ENCODE measurements at places on chromosomes 1 and 21.
A peak's percentile ranks its signal among the peaks of the same experiment; 100 is the strongest.

DNA sequence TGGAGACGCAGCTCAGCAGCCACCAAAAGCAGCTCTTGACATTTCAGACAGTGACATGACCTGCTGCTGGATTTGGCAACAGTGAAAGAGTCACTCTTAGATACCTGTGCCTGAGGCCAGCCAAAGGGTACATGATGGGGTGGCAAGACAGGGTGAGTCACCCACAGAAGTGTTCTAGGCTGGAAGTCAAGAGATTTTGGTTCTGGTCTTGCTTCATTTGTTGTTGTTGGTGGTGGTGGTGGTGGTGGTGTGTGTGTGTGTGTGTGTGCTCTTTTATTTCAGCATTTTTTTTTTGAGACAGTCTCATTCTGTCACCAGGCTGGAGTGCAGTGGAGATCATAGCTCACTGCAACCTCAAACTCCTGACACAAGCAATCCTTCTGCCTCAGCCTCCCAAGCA, 25.8 kb downstream of the SHISAL2A start:
- no peak for DNase-seq

DNA sequence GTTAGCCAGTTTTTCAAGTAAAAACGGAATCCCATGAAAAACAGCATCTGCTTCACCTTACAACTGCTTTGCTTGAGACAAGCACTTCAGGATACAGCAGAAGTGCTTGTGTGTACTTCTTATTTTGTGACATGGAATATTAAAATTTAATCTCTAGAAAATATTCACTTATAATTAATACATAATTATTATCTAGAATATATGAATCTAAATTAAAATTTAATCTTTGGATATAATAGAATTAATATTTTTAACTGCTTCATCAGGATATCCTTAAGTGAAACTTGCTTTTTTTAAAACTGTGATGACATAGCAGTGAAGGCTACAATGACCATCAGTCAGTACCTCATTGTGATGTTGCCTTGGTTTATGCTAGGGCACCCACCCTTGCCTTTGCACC, 148.4 kb upstream of the C1orf105 start:
- no peak for DNase-seq

DNA sequence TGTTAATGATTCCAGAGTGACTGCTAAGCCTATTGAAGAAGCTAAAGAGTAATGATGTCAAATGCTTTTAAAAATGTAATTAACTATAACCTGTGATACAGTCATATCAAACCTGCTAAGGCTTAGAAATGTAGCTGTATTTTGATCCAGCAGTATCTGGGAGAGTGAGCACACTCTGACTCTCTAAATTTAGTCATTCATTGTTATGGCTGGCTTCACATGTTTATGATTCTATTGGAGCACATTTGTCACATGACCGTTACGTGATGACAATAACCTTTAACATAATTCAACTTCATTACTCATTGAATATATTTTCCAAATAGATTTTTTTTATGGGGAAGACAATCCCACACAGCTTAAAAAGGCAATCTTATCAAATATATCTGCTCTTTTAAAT, 587.1 kb downstream of the LMO4 start:
- DNase-seq: no peak

DNA sequence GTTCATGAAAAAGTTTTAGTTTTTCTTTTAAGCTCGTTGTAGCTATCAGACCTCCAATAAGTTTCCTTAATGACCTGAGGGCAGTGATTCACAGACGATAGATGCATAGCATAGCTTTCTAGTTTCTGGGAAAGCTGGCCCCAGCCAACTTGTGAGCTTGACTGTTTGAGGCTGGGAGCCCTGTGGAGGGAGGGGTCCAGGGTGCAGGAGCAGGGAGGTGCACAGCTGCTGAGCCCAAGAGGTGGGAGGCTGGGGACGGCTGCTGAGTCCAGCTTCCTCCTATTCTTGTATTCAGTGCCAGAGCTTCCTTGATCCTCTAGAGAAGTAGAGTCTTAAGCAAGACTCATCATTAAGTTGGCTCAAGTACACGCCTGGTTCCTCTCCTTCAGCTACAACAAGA, 11.0 kb upstream of the AVPR1B start:
- DNase-seq: peak; percentile 76

- no peak for DNase-seq
Observed at GRCh38 chr1:18328803-18329202, 151.9 kb upstream of the KLHDC7A start.

DNA sequence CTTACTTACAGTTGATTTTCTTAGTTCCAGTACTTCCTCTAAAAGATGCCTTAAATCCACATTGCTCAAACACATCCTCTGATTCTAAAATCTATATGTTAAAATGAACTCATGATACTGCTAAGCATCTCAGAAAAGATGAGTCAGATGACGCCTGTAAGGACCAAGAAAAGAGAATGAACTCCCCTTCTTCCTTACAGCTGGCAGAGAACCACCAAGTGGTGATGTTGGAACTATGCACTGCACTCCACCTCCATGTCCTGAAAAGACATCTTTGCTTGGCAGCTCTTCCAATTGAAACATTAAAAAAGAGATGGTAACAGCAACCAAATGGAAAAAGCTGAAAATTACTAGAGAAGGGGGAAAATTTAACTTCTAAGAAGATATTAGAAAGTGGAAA, 648.8 kb downstream of the PTPRC start:
- no peak for DNase-seq

DNA sequence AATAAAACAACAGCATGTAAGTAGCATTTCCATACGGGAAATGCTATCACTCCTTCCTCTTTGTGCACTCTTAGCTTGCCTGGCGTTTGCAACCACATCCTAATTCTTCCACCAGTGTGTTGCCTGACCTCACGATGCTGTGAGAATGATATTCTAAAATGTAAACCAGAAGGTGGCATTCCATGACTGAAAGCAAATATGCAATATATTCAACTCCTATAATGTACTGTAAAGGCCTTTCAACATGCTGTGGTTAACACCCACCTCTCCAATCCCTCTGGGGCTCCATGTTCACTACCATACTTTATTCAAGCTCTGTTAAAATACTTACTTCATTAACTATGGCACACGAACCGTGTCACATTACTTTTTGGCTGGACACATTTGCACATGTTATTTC, 420.6 kb upstream of the DEPDC1 start:
- no peak for DNase-seq

DNA sequence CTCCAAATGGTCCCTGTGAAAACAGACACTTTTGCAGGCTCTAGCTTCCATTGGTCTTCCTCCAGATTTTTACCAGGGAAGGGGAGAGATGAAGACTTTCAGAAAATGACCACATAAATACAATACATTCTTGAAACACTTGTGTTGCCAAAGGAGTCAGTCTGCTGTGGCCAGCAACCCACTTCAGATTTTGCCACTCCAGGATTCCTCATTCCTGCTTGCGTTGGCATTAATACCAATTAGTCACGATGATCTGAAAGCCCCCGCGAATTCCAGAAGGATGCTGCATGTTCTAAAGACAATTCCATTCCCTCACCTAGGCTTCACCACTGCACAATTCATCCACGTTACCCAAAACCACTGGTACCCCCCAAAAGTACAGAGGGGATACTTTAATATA, 7.9 kb upstream of the BACE2 start:
- DNase-seq: no peak

GRCh38 chr21:31142600-31142999, 104.3 kb upstream of the KRTAP19-8 start:
- no peak for DNase-seq

- DNase-seq: peak; percentile 77
Observed at GRCh38 chr1:9852410-9853248, 28.9 kb upstream of the CLSTN1 start.

DNA sequence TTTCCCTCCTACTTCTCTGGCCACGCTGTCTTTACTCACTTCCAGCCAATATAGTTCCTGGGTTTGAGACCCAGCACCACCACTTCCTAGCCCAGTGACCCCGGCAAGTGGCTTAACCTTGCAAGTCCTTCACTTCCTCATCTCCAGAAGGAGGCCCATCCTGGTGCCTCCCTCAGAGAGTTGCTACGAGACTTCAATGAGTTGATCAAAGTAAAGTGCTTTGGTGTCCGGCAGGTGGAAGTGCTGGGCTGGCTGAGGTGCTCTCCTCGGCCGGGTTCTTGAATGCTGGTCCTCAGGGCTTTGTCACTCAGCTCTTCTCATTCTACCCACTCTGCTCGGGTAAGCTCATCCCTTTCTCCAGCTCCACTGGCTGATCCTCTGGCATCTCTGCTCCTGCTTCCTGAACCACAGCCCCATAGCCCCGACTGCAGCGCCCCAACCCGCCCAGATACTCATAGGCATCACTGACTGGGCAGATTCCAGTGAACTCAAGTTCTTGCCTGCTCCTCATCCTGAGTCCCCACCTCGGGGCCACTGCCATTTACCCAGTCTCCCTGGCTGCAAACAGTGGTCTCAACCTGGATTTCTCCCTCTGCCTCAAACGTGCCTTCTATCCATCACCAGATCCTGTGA, 75.8 kb upstream of the WNT4 start:
- no peak for DNase-seq

DNA sequence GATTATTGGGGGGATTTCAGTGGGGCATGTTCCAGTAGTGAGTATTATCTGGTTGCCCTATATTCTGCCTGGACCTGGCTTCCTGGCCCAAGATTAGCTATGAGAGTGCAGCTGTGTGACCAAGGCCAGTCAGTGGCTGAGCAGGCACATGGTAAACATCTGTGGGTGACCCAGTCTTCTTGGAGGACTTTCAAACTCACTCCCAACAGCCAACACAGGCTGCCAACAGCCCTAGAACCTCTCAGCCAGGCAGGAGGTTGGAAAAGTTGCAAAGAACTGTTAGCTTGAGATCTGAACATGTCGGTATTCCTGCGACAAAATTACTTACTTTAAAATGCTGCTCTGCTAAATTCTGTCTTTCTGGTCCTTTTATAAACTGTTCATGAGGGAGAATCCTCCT, 192.4 kb downstream of the TGFBR3 start:
- DNase-seq: peak; percentile 23

- DNase-seq: no peak
Observed at GRCh38 chr1:47187926-47188250, 1.9 kb downstream of the PDZK1IP1 start.

- DNase-seq: no peak
Observed at GRCh38 chr21:44466996-44467858, 11.9 kb downstream of the LRRC3 start.

DNA sequence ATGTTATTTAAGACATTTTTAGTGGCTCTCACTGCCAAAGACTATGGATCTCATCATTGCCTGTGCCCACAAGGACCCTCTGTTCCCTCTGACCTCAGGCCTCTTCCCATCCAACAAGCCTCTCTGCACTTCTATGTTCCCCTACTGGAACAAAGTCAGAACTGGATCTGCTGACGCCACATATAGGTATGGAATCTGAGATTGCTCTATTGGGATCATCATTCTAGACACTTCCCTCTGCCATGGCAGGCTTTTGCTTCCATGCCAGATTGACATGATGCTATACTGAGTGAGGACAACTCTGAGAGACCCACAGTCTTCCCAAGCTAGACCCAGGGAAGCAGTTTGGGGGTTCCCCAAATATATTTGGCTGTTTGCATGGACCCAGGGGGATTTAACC, 76.0 kb upstream of the ZNF648 start:
- no peak for DNase-seq

DNA sequence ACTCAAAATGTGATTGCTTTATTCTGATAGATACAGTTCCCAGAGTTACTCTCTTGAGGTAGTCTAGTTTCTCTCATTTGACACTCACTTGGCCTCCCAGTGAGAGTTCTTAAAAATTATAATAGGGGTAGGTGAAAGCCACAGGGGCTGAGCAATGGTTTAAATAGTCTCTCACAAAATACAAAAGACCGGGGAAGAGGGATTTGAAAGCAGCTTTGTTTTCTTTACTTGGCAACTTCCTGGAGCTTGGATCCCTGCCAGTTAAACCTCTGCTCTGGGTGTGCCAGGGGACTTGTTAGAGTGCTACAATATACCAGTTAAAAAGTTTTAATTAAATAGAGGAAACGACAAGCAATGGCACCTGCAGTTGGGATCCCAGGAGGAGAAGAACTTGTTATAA, 31.7 kb downstream of the OR13G1 start:
- no peak for DNase-seq

DNA sequence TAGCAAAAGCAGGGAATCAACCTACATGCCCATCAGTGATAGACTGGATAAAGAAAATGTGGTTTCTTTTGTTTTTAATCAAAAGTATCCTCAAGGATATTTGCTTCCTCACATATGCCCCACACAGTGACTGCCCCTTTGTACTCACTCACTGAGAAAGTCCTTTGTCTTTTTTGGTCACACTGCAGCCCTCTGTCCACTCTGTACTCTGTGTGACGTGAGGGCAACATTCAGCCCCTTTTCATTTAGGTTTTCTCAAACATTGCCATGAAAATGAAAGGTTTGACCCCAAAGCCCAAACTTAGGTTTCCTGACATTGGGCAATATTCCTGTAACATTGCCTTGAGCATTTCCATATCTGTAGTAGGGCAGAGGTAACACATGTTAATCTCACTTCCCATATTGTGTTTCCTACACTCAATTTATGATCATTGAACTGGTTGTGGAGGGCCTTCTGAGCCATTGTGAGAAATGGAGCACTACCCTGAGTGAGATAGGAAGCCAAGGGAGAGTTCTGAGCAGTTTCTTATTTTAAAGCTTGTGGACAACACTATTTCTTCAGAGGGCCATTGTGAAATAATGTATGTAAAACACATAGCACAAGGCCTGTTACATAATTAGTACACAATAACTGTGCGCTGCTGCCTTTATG, 501.9 kb upstream of the C1orf87 start:
- no peak for DNase-seq

GRCh38 chr1:203504400-203505250, 10.7 kb downstream of the OPTC start:
- DNase-seq: peak; percentile 84

DNA sequence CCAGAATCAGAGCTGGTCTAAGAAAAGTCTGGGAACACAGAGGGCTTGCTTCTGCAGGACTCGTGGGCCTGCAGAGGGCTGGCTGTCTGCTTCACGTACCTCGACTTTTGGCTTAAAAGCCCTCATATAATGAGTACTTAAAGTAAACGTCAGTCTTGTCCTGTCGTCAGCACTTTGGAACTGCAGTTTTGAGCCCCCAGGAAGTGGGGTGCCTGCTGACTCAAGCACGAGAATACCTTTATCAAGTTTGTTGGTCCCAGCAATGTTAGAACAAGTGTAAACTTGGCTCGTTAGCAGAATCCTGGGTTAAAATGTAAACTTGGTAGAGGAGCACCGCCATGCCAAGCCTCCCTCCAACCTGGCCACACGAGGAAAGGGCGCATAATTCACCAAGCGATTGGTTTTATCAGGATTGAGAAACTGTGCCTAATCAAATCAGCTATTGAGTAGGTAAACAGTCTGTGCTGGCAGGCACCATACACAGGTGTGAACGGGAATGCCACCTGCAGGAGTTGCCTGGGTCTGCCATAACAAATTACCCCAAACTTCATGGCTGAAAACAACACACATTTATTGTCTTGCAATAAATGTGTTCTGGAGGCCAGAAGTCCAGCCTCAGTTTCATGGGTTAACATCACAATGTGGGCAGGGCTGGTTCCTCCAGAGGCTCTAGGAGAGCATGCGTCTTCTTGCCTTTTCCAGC, 45.0 kb upstream of the FHAD1 start:
- DNase-seq: no peak

- DNase-seq: no peak
Observed at GRCh38 chr1:191870490-191870889, 287.8 kb upstream of the RGS18 start.

- no peak for DNase-seq
Observed at GRCh38 chr1:165661703-165662102, 30.7 kb downstream of the MGST3 start.

- DNase-seq: no peak
Observed at GRCh38 chr1:232468249-232468648, 161.7 kb downstream of the SIPA1L2 start.

GRCh38 chr1:218472885-218473284, 127.7 kb downstream of the TGFB2 start:
- no peak for DNase-seq
